ENCODE measurements at places on chromosomes 6 and 20.

DNA sequence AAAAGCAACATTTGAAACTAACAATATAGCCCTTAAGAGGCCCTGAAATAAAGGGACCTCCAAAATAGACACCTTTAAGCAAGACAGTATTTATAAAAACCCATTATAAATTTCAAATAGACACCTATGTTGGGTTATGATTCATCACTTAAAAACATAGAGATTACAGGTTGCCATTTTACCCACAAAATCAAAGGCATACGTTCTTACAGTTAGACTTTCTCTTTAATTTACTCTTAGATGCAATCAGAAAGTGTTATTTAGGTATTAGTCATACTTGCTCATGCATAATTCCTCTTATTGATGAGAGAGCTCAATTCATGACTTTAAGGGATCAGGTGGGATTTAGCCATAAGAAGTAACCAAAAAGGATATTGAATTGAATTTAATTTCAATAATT, 51.5 kb upstream of the TMEM200A start:
- DNase-seq: no peak

DNA sequence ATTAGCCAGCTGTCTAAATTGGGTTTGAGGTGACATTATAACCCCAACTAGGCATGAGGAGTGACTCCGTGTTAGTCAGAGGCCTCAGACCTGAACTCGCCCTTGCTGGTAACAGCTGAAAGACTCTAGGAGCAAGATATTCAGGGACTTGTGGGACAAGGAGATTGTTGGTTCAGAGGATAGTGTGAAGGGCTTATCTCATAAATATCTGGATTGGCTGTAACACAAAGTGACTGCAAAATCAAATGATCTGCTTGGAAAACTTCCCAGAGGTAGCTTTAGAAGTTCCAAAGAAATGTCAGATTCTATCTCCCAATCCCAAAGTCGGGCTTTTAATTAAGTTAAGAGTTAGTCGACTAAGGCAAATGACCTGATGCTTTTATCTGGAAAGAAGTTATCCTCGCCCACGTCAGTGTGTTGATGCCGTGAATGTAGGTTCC, 72.4 kb downstream of the TULP4 start:
- DNase-seq: no peak

DNA sequence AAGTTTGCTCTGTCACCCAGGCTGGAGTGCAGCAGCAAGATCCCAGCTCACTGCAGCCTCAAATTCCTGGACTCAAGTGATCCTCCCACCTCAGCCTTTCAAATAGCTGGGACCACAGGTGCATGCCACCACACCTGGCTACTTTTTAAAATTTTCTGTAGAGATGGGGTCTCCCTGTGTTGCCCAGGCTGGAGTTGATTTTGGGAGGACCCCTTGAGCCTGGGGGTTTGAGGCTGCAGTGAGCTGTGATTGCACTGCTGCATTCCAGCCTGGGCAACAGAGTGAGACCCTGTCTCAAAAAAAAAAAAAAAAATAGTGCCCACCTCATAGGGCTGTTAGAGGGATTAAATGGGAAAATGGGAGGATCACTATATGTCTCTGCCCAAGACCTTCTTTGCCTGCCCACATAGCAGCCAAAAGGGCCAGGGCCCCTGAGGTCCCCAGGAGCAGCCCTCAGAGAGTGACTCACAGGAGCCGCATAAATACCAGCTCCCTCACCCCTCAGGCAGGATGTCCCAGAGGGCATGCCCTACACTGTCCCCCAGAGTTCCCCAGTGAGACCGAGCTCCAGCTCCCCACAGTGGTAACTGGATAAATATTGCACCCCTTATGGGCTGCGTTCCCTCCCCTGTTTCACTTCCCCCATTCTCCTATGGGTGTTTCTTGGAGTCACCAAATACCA, 11.7 kb upstream of the MDGA1 start:
- DNase-seq: no peak

- DNase-seq: no peak
Measured at GRCh38 chr6:55825402-55826051, 49.9 kb downstream of the BMP5 start.

- DNase-seq: no peak
Measured at GRCh38 chr20:1185316-1185741, 548 bp upstream of the TMEM74B start.

GRCh38 chr20:19659448-19659847, 98.6 kb upstream of the RIN2 start:
- DNase-seq: no peak

- peak; percentile 17 for DNase-seq
Measured at GRCh38 chr6:129748212-129748900, 38.4 kb upstream of the ARHGAP18 start.

DNA sequence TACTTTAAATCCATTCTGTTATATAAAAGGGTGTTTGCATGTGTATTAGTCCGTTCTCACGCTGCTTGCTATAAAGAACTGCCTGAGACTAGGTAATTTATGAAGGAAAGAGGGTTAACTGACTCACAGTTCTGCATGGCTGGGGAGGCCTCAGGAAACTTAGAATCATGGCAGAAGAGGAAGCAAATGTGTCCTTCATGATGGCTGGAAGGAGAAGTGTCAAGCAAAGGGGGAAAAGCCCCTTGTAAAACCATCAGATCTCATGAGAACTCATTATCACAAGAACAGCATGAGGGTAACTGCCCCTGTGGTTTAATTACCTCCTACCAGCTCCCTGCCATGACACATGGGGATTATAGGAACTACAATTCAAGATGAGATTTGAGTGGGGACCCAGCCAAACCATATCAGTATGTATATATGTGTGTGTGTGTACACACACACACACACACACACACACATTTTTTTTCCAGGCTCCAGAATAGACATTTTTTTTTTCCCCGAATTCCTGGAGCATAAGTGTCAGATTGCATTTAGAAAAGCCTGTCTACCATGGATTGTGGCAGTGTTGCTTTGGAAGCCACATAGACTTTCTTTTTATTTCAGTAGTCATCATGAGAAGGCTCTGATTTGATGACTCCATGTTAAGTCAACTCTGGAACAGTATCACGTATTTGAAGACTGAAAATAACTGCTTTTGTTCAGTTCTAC, 31.5 kb downstream of the KDM1B start:
- no peak for DNase-seq

GRCh38 chr6:16927205-16927604, 165.9 kb upstream of the ATXN1 start:
- no peak for DNase-seq

GRCh38 chr20:36298795-36299339, 7.3 kb upstream of the DLGAP4 start:
- DNase-seq: no peak

- no peak for DNase-seq
Measured at GRCh38 chr20:13373400-13373799, 152.3 kb downstream of the ISM1 start.

- DNase-seq: no peak
Measured at GRCh38 chr6:1179571-1180459, 132.1 kb upstream of the FOXQ1 start.

GRCh38 chr6:34095741-34096140, 50.1 kb downstream of the GRM4 start:
- DNase-seq: no peak

DNA sequence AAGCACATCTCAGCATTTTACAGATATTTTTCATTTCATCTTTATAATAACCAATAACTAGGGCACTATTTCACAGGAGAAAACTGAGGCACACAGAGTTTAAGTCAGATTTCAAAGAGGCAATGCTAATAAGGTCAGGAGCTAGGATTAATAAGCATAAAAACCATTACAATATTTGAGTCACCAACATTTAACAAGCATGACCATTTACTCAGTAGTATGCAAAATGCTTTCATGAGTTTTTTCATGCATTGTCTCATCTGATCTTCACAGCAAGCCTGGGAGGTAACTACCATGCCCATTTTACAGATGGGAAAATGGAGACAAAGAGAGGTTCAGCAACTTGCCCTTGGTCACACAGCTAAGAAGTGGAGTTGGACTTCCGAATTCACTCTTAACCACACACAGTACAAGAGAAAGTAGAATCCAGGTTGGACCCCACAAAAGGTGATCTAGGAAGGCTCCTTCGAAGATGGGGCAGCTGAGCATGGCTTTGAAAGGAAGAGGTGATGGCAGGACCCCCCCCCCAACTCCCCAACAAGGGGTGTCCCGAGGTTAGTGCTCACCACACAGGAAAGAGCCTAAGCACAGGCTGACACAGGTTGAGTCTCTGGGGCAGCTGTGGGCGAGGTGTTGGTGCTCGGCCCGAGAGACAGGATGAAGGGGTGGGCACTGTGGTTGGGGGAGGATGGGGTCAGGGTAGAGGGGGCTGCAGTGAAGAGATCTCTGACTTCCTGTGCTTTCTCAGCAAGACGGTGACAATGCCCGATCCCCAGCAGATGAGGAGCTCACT, 108.8 kb downstream of the PREX1 start:
- DNase-seq: no peak

DNA sequence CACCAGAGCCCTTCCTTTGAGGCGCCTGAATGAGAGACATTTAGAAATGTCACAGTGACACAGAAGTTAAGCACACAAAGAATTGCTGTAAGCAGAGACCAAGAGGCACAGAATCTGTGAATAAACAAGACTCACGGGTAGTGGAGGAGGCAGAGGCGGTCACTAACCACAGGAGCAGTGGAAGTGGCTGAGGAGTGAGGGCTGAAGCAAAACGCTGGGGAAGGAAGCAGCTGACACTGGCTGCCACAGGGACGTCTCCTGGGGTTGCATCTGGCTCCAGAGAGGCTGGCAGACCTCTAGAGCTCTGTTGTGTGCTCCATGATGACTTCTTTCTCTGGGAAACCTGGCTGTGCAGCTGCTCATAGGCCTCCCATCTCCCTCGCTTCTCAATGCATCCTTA, 65.0 kb upstream of the SLC2A12 start:
- no peak for DNase-seq

DNA sequence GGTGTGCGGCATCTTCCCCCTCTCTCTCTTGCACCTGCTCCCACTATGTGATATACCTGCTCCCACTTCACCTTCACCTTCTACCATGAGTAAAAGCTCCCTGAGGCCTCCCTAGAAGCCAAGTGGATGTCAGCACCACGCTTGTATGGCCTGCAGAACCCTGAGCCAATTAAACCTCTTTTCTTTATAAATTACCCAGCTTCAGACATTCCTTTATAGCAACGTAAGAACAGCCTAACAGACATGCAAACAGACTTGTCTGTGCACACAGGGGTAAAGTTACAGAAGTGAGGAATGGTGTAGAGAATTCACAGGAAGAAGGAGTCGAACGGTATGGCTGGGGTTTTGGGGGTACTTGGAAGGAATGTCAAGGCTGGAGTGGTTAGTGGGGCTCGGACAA, 14.8 kb upstream of the TGM2 start:
- DNase-seq: no peak

- DNase-seq: no peak
Measured at GRCh38 chr6:132499757-132500156, 13.2 kb downstream of the STX7 start.

DNA sequence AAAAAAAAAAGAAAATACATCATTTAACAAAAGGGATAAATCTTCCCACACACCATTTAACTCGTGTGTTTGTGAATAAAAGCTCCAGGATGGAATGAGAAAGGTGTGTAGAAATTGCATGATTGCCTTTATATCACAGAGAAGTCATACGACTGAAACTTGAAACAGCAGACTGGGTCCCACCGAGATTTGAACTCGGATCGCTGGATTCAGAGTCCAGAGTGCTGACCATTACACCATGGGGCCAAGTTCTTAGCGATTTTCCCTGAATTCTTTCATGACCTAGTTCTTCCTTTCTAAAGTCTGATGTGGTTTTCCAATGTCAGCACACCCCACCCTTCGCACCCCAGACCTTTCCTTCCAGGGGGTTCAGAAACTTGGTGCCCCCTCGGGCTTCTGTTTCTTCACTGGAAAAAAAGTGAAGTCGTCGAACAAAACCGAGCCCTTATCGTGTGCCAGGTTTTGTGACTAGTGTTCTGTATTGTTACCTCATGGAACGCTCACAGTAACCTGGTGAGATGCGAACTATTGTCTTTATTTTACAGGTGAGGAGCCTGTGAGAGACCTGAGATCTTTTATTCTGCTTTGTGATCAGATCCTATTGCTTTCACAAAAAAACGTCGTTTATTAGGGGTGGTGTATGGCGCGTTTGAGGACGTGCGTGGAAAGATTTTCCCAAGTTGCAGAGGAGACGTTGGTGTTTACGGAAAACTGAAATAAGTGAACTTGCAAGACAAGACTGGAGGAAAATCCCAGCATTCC, 120.8 kb downstream of the OR2B2 start:
- DNase-seq: no peak

Data from stimulated activated CD8-positive, alpha-beta memory T cell treated with anti-CD3 and anti-CD28 coated beads, Interleukin-4, amount 100 ng/mL, for 1 hour (primary cell).